ENCODE measurements at places on chromosomes 5 and 9.

DNA sequence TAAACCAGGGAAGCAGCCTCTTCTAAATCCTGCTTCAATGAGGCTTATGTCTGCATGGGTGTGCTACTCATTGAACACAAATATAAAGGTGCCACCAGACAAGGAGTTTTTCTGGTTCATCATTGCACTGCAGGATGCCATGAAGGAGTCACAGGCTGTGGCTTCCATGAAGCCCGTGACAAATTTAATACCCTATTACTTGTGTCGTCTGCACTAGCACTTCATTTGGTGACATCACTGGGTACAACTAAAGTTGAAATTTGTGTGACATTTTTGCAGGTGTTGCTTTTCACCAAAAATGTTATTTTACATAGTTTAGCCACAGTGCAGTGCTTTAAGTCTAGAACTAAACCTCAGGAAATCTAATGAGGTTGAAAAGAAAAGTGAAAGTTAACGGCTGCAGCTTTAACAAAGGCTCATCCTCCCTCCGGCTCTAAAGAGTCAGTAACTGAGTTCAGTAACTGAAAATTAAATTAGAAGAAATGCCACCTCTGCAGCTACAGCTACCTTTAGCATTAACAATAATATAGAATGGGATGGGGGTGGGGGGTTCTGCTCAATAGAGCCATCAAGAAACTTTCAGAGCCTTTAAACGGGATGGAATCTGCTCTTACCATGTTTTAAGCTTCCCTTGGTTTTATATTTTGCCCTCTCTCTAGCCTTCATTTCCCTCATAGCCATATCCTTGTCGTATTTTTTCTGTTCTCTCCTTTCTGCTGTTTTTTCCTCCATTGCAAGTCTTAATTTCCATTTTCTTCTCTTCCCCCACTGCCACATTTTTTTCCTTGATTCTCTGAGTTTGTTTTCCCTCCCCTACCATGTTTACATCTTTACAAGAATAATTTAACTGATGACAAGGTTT, 233.8 kb upstream of the TMEM161B start:
- no peak for DNase-seq

- no peak for DNase-seq
Measured at GRCh38 chr5:55480781-55481180, 54.0 kb downstream of the PLPP1 start.

GRCh38 chr9:967903-968641, 8.4 kb upstream of the DMRT3 start:
- DNase-seq = no peak

DNA sequence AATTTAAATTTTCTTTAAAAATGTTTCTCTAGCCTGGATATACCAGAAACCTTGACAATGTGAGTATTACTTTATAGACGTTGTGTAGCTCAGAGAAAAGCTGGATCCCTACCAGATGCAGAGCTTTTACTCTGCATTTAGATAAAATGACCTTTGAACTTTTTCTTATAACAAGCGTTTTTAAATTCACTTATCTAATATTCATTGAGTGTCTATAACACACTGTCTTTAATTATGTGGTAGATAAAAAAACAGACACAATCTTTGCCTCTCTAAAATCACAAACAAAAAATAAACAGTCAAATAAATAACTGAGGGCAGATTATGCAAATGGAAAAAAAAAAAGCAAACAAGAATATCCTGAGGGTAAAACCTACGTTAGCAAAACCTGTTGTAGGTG, 773.6 kb downstream of the CDH12 start:
- DNase-seq = no peak

- DNase-seq = no peak
Measured at GRCh38 chr5:16679863-16680262, 63.1 kb upstream of the RETREG1 start.

- no peak for DNase-seq
Measured at GRCh38 chr9:98874721-98875255, 67.3 kb downstream of the GALNT12 start.

GRCh38 chr9:120521101-120521500, 58.9 kb downstream of the CDK5RAP2 start:
- no peak for DNase-seq

GRCh38 chr5:145473042-145473642, 362.0 kb downstream of the PRELID2 start:
- DNase-seq = no peak

DNA sequence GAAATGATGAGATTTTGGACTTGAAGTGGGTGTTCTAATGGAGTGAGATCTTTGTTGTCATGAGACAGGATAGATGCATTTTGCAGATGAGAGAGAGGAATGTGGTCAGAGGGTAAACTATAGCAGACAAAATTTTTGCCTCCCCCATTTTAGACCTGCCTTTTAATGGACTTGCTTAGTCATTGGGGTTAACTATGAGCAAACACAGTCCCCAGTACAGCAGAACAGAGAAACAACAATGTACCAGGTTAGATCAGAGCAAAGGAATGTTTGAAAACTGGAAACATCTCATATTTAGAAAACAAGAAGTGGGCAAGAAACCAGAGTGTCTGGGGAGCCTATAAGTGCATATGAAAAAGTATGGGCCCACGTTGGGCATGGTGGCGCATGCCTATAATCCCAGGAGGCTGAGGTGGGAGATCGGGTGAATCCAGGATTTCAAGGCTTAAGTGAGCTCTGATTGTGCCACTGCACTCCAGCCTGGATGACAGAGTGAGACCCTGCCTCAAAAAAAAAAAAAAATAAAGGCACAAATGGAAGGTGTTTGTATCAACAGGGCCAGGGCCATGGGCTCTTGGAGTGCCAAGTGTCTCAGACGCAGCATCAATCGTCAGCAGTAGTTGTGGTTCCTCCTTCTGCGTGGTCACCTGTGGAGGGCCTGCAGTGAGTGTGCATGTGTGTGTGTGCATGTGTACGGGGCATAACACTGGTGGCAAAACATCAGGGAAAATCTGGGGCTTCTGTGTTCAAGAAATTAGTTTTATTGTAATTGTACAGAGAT, 214.4 kb upstream of the S1PR3 start:
- no peak for DNase-seq

GRCh38 chr9:107674721-107675277, 185.2 kb upstream of the KLF4 start:
- no peak for DNase-seq

- no peak for DNase-seq
Measured at GRCh38 chr5:172028167-172028566, 21.7 kb upstream of the FBXW11 start.

- no peak for DNase-seq
Measured at GRCh38 chr9:121472446-121472845, 27.2 kb downstream of the GGTA1 start.
